ENCODE measurements at places on chromosomes 1 and 21. TPM values are rescaled to one million over a fixed set of nuclear protein-coding genes. Genes with fewer than 3 reads are reported as not detected.

Gene ANGPTL3
- not detected for total RNA-seq

Gene F13B
- not detected for total RNA-seq

Gene VHLL
- total RNA-seq, result not detected

Gene SYNJ1
- total RNA-seq, result 4.3 TPM

Gene FLG2
- total RNA-seq, result not detected

Gene KIF26B
- 0.19 TPM for total RNA-seq

Gene RASAL2
- 31.2 TPM for total RNA-seq

Gene SPSB1
- total RNA-seq, result 4.0 TPM

Gene SYCP1
- total RNA-seq, result 0.44 TPM

Gene FCRL3
- not detected for total RNA-seq

Gene KRTAP20-2
- not detected for total RNA-seq

Gene DNAI4
- 4.0 TPM for total RNA-seq

Gene SPRR2F
- total RNA-seq, result 1.0 TPM

Gene FAM72C
- 6.3 TPM for total RNA-seq

Gene SOD1
- total RNA-seq, result 192 TPM

Gene CASQ1
- total RNA-seq, result 1.1 TPM

Gene FAM177B
- total RNA-seq, result not detected

Gene ATXN7L2
- total RNA-seq, result 9.8 TPM

Gene LCA5L
- 0.57 TPM for total RNA-seq

Gene OR2L2
- total RNA-seq, result 0.10 TPM

Gene HUNK
- 16.7 TPM for total RNA-seq

Gene FBXO44
- 29.2 TPM for total RNA-seq

Gene CNKSR1
- 14.5 TPM for total RNA-seq

Gene CD53
- 0.56 TPM for total RNA-seq

Gene RXRG
- total RNA-seq, result not detected

Gene MRPS14
- 38.7 TPM for total RNA-seq

Gene SLC9C2
- not detected for total RNA-seq

Gene FASLG
- not detected for total RNA-seq

Gene PHLDA3
- 27.7 TPM for total RNA-seq

Gene PLPPR5
- total RNA-seq, result 4.8 TPM

Gene ABCB10
- 11.9 TPM for total RNA-seq

Gene KLF17
- total RNA-seq, result not detected

Gene FAM167B
- total RNA-seq, result 3.2 TPM

Gene IFI44L
- total RNA-seq, result not detected

Gene MFAP2
- 188 TPM for total RNA-seq

Gene C1orf53
- 0.56 TPM for total RNA-seq

Gene S100A14
- total RNA-seq, result 1.4 TPM

Gene CHRM3
- 5.0 TPM for total RNA-seq

Gene SLC25A24
- 36.8 TPM for total RNA-seq

Gene S1PR1
- total RNA-seq, result 3.5 TPM

All from H1 (cell line).